ENCODE measurements at places on chromosomes 2 and 18. TPM values are rescaled to one million over a fixed set of nuclear protein-coding genes. Genes with fewer than 3 reads are reported as not detected.

DNA sequence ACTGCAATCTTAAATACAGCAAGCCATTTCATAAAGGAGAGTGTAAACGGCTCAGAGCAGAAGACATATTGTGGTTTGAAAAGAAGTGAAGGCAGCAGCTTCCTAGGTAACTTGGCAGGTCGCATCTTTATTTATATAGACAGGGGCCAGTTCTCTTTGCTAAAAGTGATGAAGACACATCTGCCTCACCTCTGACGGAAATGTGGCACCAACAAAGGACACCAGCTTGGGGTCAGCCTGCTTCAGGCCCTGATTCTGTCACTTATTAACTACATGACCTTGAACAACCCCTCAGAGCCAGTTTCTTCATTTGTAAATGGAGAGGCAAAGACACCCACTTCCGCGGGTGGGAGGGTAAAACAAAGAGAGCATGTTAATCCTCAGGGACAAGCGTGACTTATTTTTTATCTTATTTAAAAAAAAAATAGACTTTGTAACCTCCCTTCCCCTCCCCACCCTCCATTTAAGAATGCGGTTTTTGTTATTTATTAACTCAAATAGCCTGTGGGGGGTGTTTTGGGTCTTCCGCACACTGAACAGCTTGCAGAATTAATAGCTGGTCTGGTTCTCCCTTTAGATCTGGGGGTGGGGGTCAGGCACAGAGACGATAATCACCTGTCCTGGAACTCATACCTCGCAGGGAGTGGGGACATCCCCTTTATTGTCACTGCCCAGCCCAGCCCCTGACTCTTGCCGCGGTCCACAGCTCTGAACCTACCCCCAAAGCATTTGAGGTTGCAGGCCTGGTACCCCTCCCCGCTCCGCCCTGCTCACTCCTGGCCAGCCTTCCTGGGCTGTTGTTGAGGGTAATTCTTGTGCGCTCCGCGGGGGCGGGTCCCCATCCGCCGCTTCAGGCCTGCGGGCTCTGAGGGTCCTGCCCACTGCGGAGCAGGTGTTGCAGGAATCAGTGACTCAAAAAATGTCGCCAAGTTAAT lies 64.2 kb upstream of the TMEM17 start:
- DNase-seq, result no peak

GRCh38 chr2:23632386-23632785 lies 247.4 kb downstream of the KLHL29 start:
- DNase-seq, result no peak

GRCh38 chr18:79677221-79677620 lies 2.4 kb upstream of the CTDP1 start:
- DNase-seq, result no peak

- DNase-seq, result no peak
Observed at GRCh38 chr18:52541056-52541455, 201.1 kb downstream of the DCC start.

DNA sequence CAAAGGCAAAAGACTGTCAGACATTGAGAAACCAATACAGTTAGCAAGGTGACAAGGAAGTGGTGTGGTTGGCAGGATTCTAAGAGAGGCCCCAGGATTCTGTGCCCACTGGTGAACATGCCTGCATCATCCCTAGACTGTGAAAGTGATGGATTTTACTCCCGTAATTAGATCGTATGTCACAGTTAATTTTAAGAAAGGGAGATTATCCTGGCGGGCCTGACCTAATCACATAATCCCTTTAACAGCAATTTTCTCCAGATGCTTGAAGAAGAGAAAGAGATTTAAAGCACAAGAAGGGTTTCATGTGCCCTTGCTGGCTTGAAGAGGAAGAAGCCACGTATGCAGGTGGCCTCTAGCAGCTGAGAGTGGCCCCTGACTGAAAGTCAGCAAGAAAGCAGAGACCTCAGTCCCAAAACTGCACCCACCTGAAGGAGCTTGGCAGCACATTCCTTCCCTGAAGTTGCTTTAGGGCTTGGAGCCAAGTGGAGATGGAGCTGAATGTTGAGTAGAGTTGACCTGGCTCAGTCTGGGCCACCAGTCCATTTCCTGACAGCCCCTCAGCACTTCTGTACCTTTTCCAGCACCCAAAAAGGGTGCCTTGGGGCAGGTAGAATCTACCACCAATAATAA lies 49.1 kb downstream of the GTF3C3 start:
- no peak for DNase-seq

DNA sequence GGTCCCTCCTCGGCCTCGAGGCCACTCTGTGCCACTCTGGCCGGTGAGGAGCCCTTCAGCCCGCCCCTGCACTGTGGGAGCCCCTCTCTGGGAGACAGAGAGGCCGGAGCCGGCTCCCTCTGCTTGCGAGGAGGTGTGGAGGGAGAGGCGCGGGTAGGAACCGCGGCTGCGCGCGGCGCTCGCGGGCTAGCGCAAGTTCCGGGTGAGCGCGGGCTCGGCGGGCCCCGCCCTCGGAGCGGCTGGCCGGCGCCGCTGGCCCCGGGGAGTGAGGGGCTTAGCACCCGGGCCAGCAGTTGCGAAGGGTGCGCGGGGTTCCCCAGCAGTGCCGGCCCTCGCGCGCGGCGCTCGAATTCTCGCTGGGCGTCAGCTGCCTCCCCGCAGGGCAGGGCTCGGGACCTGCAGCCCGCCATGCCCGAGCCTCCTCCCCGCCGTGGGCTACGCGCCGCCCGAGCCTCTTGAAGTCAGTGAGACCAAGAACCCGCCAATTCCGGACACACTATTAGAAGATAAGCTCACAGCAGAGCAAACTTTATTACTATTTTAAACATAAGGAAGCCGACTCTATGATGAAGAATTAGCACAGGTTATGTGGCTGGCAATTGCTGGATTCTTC lies 825.8 kb upstream of the FANCL start:
- DNase-seq, result no peak

DNA sequence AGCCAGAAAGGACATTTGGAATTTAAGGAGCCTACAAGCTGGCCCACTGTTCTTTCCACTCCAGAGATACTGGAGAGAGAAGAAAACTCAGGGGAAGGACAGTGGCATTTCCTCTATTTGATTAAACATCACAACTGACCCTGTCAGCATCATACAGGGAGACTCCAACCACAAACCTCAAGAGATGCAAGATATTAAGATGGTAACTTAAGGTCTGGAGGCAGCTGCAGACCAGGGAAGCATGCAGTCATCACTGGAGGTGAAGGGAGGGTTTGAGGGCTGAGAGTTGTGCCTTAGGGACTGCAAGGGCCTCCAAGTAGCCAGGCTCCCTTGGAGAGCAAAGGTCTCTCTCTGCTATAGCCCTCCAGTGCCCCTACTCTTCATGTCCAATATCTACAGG lies 67.4 kb downstream of the RNF152 start:
- no peak for DNase-seq

DNA sequence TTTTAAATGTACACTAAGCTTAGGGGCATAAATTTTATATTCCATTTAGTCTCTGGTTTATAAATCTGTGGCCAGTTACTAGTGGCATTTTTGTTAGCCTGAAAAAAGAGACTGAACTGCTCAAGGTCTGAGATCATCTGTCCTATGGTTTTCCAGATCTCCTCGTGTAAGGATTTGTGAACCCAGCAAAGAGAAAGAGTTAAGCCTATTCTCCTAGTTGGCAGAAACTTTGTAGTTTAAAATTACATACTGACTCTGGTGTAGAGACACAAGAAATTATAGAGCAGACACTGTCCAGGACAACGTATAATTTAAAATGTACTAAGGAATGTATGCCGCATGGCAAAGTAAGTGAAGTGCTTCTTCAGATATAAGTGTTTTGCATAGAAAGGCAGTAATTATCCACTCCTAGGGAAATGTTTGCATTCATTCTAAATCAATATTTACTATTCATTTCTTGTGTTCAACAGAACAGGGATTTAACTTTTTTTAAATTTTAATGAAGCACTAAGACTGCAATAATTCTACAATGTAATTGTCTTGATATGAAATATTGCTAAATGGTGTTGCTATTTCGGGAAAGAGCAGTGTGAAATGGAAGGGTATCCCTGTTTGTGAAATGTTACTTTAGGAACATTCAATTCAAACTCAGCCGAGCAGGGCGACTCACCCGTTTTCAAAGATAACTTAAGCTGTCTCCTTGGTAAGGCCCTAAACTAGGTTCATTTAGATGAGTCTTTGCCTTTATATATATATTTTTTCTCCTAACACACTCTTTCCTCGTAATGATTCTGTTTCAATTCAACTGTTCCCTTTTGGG lies 508.4 kb upstream of the ZEB2 start:
- no peak for DNase-seq

DNA sequence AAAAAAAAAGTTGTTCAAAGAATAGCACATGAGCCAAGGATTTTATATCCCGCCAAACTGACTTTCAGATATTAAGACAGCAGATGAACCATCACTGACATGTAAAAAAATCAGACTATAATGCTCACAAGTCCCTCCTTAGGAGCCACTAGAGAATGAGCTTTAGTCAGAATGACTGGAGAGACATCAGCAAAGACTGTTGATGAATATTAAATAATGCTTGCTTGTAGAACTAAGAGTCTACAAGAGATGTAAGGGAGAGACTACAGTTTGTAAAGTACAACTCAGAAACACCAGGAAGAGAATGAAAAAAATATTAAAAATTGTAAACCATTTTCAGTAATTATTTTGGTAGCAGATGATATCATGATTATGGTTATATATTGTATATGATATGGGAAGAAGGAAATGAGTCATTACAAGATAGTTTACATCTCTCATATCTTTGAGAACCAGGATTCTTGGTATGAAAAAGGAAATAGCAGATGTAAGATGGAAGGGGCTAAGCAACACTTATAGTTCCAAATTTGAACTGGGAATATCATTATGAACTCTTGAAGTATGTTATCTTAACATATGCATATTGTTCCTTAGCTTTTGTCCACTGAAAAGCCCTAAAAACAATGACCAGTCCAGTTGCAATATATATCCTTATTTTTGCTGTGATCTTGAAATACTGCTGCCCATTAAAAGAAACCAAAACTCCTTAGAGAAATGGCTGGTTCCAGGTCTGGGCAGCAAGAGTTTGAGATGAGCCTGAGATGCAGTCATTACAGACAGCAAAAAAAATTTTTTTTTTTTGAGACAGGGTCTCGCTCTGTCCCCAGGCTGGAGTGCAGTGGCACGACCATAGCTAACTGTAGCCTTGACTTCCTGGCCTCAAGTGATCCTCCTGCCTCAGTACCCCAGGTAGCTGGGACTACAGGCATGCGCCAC lies 55.7 kb downstream of the PTPN2 start:
- DNase-seq, result no peak

GRCh38 chr2:193580176-193580950 lies 1385.6 kb upstream of the TMEFF2 start:
- no peak for DNase-seq

Gene SERPINB12
- total RNA-seq, result not detected

Gene LCT
- total RNA-seq, result not detected

All from left ventricle myocardium inferior (tissue), 1 donor.